A549 treated with CpdA at 1 μM for 4 hours (cell line): ENCODE measurements at places on chromosomes 16 and 17. TPM values are rescaled to one million over a fixed set of nuclear protein-coding genes. Genes with fewer than 3 reads are reported as not detected.

The KRT14 gene
- 0.14 to 0.30 TPM (median 0.16 TPM) in 3 of 5 replicates, not detected in the others for total RNA-seq

The ZACN gene
- 0.40 to 0.76 TPM (median 0.59 TPM) in 5 replicates for total RNA-seq

The PROCA1 gene
- 1.0 to 2.2 TPM (median 1.3 TPM) in 5 replicates for total RNA-seq

The GPR179 gene
- 0.03 to 0.08 TPM (median 0.04 TPM) in 4 of 5 replicates, not detected in the other for total RNA-seq

The SLC6A2 gene
- 0.05 TPM in 2 of 5 replicates, not detected in the others for total RNA-seq

The TNS4 gene
- 67.2 to 109 TPM (median 86.7 TPM) in 5 replicates for total RNA-seq

The CMTM2 gene
- total RNA-seq: 0.15 TPM in 1 of 5 replicates, not detected in the others
